ENCODE measurements at places on chromosomes 12 and 14. TPM values are rescaled to one million over a fixed set of nuclear protein-coding genes. Genes with fewer than 3 reads are reported as not detected.

- DNase-seq = peak; percentile 71
These were observed 409.5 kb downstream of the SLC6A15 start for GRCh38 chr12:84502907-84503787.

CALM1 gene
- total RNA-seq = 338 TPM

GALNT8 gene
- 7.2 TPM for total RNA-seq

DNA sequence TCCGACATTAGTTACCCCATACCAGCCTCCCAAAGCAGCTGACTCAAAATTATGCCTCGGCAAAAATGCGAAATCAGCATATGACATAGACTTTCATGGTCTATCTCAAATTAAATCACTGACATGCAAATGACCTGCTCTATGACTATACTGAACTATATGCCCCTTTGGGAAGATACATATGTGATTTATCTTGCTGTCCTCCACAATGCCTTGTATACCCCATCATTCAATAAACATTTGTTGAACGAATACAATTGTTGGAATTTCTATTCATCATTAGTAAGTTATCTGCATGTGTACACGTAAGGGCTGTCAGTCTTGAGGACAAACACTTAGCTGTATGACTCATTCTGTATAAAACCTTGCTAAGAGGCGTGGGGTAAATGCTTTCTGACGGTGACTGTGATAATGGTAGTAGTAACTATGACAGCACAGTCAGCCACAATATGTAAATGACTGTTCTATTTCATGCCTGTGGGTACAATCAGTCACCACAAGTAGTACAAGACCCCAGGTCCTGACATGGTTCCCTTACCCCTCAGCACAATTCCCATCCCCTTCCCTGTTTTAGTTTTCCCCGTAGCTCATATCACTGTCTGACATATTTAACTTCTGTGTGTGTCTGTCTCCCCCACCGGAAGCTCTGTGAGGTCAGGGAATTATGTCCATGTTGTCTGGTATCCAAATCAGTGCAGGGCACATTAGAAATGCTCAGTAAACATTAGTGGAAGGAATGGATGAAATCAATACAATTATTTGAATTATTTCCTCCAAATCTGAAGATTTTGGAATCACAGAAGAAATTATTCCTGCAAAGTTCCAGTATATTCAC lies 42.8 kb downstream of the STXBP6 start:
- no peak for DNase-seq

GRCh38 chr12:6278439-6279255 lies 31.8 kb upstream of the PLEKHG6 start:
- peak; percentile 85 for DNase-seq

PPP1R36 gene
- 0.55 TPM for total RNA-seq

DNA sequence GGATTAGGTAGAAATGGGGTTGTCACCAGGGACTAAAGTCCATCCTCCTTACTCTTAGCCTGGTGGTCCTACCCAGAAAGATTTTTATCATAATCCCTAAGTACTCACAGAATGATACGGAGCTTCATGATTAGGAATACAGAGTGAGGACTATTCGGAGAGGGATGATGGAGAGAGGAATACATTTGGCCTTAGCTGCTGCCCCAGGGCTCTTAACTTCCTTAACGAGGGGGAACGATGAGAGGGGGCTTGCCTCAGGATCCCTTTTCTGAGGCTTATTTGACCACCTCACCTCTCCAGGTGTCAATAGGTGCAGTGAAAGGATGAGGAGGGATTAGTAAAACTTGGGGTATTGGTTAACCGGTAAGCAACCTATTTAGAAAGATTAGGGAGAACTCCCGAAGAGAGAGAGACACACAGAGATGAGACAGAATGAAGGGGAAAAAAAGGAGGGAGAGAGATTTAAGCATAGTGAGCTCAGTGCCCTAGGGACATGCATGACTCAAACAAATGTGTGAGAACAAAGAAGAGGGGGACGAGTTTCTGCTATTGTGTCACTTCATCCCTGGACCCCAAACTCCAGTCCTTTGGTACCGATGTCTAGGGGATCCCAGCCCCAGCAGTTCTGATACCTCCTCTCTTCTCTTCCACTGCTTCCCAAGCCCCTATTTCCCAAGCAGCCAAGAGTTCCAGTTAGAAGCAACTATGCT lies 1.1 kb downstream of the NFE2 start:
- no peak for DNase-seq

DNA sequence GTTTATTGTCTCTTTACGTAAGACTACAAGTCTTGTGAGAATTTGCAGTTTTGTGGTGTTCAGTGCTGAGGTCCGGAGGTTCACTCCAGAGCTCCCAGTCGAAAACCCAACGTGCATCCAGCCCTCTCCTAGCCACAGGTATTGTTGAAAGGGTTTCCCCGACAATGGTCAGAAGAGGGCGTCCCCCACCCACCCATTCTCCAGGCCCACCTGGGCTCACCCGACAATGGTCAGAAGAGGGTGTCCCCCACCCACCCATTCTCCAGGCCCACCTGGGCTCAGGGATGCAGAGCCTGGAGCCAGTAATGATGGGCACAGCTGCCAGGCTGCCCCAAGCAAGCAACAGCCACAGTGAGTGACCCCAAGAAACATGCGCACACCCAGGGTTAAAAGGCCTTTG lies 126.8 kb upstream of the EVL start:
- peak; percentile 39 for DNase-seq

Measured in WTC11 (cell line).